ENCODE measurements at places on chromosomes 16 and 17.

- no peak for DNase-seq
These were observed 3.2 kb downstream of the ACLY start for GRCh38 chr17:41915566-41915965.

GRCh38 chr17:56833057-56833808 is 487 bp downstream of the C17orf67 start:
- peak; percentile 37 for DNase-seq

DNA sequence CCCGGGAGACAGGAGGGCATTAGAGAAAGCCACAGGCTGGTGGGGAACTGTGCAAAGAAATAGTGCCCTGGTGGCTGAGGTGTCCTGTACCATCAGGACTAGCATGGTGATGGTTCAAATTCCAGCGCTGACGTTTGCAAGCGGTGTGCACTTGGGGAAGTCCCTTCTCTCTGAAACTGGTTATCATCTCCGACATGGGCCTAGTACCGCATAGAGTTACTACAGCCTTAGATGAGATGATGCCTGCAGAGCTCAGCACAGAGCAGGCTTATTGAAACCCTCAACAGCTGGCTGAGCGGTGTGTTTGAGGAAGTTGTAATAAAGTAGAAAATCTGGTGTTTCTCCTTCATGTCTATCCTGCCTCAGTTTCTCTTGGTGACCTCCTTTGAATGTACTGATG is 136.7 kb upstream of the WSCD1 start:
- no peak for DNase-seq

DNA sequence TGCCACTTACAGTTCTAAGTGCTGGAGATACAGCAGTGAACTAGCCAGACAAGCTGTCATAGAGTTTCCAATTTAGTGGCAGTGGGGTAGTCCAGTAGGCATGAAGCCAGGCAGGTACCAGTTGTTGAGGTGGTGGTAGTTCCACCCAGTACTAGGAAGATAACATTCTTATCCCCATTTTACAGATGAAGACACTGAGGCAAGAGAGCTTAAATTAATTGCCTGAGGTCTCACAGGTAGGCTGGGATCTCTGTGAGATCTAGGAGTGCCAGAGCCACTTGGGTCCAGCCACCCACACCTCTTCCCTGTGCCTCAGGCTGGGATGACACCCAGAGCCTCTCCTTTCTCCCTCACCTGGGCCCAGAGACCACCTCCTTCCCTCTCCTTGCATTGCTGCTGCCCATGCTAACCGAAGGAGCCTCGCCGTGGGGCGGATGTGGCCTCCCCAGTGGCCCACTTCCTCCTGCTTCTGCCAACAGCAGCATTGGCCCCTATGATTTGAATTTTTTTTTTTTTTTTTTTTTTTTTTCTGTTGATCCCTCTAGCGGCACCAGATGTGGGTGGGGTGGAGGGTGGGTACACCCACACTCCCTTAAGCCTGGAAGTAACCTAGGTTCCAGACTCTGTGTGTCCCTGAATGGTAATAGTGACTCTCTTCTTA is 114.0 kb downstream of the PRKCB start:
- no peak for DNase-seq

GRCh38 chr16:87658564-87659225 is 56.4 kb downstream of the JPH3 start:
- no peak for DNase-seq

DNA sequence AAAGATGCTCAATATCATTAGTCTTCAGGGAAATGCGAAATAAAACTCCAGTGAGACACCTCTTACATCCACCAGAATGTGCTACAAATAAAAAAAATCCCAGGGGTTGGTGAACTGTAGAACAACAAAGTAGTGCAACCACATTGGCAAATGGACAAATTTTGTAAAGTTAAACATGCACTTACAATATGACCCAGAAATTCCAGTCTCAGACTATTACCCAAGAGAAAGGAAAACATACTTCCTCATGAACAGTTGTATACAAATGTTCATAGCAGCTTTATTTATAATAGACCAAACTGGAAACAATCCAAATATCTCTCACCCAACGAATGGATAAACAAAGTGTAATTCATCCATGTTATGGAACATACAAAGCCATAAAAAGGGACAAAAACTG is 239.5 kb downstream of the ABCC12 start:
- DNase-seq, result no peak

- DNase-seq, result no peak
These were observed at the start of gene CCL3 for GRCh38 chr17:36089888-36090836. Gene CCL3 (minus strand): TSS chr17:36090143. CDS start chr17:36090058, 85 bp downstream.

GRCh38 chr16:2819939-2820835 is 3.1 kb downstream of the PRSS21 start:
- DNase-seq, result no peak

DNA sequence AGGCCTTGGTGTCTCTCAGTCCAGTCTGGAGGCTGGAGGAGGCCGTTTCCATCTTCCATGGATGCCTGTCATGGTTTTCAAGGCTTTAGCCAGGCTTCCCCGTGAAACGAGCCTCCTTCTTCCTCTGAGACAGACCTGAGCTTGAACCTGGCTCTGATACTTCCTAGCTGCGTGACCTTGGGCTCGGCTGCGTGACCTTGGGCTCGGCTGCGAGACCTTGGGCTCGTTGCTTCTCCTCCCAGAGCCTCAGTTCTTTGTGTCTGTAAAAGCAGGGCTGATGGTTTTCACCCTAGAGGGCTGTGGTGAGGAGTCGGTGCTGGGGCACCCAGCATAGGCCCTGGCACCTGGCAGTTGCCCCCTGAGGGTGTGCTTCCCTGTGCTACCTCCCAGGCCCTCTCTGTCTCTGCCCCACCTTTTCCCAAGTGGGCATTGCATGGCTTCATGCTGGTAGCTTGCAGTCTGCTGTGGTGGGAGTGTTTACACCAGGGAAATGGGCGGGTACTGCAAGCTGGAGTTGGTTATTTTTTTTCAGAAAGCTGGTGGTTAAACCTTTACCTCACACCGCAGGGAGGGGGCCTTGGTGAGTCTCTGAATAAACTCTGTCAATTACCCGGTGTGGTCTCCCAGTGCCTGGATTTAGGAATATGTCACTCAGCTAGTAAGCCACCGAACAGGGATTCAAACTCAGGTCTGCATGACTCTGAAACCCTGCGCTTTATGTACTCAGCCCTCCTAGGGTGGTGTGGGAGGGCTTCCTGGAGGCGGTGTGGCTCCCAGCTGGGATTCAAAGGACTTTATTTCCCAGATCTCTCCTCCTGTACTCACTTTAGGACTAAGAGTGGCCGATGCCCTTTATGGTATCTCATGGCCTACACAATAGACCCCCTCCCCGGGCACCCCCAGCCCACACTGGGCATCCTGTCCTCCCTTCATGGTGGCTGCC is 129.0 kb upstream of the CIBAR2 start:
- no peak for DNase-seq

DNA sequence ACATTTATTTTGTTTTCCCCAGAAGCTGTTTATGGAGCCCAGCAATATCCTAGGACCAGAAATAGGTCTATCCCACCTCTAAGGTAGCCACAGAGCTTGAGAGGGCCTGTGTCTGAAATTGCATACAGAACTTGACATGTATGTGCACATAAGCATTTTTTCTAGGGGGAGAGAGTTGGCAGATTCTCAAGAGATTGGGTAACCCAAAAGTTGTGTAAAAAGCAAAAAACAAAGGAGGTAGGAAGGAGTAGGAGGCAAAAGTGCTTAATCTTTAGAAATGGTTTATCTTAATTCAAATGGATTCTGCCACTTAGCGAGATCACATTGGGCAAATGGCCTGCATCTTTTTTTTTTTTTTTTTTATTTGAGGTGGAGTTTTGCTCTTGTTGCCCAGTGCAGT is 3.5 kb downstream of the PLK1 start:
- no peak for DNase-seq

DNA sequence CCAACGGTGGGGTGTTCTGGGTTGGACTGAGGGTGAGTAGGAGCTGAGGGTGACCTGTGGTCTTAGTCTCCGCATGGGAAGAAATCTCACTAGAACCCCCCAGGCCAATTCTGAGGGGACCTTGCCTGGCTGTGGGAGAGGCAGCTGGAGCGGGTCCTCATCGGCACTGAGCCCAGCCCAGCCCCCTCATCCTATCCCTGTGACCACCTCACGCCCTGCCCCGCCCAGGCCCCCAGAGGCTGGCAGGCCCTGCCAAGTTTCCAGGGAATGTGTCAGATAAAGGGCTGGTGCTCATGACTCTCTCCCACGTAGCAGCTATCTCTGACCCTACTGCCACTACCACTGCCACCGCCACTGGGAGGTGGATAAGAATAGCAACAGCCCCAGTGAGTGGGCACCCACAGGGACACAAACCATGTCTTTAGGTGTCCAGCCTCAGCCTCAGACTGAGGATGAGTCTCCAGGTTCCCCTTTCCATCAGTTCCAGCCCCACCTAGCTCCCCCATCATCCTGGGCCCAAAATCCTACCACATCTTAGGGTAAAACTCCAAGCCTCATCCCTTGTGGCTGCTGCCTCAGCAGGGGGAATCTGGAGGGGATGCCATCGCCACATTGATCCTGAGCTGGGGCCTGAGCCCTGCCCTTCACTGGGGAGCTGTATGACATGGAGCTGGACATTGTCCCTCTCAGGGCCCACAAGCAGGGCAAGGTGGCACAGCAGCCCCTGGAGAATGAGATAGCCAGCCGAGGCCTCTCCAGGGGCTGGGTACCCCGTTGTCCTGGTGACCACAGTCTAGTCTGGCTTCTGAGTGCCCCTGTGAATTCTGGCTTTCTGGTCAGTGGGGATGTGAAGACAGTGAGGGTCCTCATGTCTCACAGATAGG is 14.9 kb downstream of the CDH16 start:
- no peak for DNase-seq

DNA sequence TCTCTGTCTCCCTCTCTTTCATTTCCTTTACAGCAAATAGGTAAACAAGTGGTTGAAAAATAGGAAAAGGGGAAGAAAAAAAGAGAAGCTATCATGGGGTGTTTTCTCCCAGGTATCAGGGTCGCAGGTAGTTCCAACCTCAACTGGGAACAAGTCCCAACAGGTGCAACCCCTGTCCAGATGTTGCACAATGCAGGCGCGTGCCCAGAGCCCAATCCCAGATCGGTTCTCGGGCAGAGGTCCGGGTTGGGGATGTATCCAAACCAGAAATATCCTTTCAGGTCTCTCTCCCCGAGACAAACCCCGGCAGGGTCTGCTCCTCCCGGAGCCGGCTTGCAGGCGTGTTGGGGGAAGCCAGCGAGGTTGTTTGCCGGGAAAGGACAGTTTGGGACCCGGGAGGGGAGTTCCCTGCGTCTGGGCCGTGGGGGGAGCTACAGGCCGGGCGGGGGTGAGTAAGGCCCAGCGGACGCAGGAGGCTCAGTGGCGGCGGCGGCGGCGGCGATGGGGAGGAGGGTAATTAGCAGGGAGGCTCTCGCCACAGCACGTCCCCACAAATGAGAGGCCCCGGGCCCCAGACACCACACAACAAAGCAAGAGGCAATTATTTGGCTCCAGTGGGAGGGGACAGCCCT is 21.2 kb upstream of the SP6 start:
- DNase-seq, result no peak

- no peak for DNase-seq
These were observed 3.6 kb downstream of the FOXN1 start for GRCh38 chr17:28509789-28510188.
